Activated CD4-positive, alpha-beta T cell treated with anti-CD3 and anti-CD28 coated beads, Interleukin-2, amount 50 U/mL, for 16 hours (primary cell): ENCODE measurements at places on chromosomes 5 and 9.

DNA sequence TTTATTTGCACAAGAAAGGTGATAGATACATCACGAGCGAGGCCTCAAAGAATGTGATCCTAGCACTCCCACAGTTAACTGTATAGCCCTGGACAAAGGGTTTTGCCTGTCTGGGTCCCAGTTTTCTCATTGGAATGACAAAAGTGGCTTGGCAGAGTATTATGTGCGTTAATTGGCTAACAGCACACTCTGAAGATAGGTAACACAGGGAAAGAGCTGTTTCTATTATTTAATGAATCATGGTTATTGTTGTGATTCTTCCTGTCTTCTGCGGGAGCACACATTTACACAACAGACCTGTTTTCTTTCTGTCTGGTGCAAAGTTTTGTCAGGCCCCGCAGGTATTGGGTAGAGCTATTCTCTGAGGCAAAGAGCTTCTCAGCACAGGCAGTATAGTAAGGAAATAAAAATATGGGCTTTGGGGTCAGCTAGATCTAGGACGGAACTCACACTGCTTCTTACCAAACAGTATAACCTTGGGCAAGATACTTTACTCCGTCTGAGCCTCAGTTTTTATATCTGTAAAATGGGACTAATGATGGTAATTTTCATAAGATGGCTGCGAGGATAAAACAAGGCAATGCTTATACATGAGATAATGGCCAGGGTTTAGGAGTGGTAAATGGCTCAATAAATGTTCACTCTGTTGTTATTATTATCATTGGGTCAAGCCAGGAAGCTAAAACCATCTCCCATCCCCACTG lies 78.9 kb downstream of the PLAC8L1 start:
- no peak for DNase-seq

DNA sequence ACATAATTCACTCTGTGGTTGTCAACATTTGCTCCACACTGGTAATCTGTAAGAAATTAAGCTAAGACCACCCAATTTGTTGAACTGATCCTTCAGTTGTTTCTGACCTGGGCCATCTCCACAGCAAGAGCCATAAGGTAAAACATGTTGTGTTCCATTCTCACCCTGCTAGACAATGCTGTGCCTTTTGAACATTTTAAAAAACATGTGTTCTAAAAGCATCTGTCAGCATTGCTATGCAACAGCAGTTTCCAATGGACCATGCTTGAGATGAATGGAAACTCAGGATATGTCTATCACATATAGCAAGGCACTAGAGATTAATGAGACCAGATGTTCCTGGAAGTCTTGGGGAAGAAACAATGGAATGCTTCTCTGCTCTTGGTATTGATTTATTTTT lies 455.1 kb upstream of the RGMB start:
- DNase-seq, result no peak

- no peak for DNase-seq
Observed at GRCh38 chr5:35302544-35302943, 72.3 kb upstream of the PRLR start.

GRCh38 chr9:93503381-93503780 lies 50.0 kb upstream of the FAM120AOS start:
- no peak for DNase-seq

GRCh38 chr5:56319526-56320181 lies 86.5 kb upstream of the ANKRD55 start:
- DNase-seq, result no peak
